ENCODE measurements at places on chromosomes 5 and 9.

GRCh38 chr9:3887221-3887653 lies 361.4 kb upstream of the RFX3 start:
- DNase-seq, result no peak

DNA sequence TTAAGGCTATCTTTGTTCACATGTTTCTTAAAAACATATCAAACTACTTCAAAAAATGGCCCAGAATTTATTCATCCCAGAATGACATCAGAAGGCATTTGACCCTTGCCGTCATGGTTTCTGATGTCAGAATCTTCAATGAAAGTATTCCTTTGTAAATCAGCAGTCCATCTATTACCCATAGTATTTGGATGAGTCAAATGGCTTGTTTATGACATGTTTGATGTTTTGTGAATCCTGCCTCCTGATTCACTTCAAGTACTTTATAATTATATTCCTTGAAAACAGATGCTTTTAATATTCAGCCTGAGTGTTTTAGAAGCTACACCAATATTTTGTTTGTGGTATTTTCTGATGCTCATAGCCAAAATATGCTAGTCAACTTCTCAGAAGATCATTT lies 200.8 kb upstream of the MEF2C start:
- no peak for DNase-seq

DNA sequence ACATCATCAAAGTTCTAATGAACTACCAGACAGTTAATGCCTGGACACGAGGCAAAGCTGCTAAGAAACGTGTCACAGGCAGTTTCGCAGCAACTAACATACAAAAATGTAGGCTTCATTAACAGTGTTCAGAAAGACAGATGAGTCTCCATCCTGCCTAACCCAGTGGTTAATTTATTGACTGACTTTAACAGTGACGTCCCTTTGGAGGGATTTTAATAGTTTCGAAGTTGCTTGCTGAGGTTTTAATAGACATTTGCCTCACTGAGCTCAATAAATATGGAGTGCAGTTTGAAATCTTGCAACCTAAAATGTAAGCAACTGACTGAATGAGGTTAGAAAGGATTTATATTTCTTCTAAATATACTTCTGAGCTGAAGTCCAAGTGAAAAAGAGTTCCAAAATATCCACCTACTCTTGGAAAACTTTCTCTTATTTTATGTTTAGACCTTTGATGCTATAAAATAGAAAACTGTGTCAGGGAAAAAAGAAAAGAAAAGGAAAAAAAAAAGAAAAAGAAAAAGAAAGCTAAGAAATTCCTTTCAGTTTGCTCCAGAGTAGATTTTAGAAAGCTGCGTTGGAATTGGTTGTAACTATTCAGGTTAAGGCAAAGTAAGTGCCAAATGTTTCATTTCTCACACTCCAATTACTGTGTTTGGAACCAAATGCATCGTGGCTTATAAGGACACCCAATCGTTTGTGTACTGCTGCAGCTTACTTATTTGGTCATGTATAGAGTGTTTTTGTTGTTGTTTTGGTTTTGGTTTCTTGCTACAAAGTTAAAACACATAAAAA lies 2016.6 kb downstream of the MAT2B start:
- DNase-seq, result no peak

DNA sequence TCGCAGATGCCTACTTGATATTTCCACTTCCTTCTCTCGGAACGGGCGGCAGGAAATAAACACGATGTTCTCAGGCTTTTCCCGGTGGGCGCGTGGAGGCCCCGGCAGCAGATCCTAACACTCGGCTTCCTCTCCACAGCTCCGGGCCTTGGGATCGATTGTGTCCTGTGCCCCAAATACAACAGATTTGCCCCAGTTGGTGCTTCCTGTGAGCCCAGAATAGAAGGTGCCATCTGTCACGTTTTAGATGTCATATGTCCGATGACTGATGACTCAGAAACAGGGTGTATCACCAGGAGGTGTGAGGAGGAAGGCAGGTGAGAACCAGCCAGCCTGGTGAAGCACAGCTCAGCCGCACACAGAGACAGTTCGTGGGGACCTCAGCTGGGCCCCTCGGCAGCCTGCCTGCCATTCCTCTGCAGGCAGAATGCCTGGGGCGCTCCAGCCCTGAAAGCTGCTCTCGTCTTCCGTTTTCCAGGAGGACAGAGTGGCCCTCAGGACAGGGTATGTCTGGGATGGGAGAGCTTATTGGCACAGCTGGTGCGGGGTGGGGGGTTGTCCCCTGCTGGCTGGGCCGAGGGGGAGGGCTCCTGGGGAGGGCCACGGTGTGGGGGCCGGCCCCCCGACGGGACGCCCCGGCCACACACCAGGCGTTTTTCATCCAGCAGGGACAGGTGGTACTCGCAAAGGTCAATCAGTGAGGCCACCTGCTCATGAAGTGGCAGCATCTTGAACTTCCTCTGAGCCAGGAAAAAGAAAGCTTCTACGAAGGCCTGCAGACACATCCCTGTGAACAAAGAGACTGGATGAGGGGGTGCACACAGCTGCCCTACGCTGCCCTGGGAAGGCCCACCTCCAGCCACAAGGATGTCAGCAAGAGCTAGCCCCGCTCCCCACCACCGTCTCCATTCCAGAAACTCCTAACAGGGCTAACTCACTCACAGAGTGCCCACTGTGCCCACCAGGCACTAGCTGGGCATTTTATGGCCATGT lies 171.0 kb downstream of the DAB2IP start:
- no peak for DNase-seq

DNA sequence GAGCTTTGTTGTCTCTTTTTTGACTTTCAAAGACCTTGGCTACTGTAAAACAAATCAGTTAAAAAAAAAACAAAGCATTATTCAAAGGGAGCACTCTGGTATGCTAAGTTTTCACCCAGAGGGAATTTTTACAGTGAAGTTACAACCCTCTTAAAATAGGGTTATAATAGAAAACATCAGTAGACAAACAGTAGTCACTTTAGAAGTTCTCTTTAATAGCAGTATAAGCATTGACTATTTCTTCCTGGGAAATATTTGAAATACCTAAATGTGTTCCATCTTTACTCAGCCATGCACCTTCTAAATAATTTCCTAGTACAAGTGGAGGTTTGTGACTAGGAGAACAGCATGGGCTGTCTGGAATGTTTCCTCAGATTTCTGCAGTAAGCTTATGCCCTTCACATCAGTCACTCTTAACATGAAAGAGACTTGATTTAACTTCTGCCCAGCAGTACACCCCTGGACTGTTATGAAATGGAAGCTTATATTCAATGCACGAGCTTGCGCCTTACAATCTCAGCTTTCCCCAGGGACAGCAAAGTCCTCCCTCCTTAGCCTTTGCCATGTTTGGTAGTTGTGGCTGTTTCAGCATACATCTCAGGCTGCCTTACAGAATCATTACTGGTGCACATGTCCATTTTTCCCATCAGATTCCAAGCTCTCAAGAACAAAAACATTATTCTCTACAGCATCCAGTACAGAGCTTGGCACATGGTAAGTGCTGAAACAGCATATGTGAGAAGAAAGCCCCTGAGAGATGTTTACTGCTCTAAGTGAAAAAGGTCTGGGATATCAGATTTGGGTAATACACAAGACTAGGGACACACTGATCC lies 191.5 kb downstream of the ZNF608 start:
- DNase-seq, result no peak

DNA sequence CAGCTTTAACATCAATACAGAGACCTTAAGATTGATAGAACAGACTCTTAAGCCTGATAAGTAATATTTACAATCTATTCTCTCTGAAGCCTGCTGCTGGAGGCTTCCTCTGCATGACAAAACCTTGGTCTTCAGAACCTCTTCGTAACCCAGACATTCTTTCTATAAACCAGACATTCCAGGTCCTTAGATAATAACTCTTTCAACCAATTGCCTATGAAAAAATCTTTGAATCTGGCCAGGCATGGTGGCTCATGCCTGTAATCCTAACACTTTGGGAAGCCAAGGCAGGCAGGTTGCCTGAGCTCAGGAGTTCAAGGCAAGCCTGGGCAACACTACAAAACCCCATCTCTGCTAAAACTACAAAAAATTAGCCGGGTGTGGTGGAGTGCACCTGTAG lies 327.8 kb downstream of the ENC1 start:
- DNase-seq, result no peak

GRCh38 chr9:107895501-107896001 lies 406.0 kb upstream of the KLF4 start:
- DNase-seq, result no peak

DNA sequence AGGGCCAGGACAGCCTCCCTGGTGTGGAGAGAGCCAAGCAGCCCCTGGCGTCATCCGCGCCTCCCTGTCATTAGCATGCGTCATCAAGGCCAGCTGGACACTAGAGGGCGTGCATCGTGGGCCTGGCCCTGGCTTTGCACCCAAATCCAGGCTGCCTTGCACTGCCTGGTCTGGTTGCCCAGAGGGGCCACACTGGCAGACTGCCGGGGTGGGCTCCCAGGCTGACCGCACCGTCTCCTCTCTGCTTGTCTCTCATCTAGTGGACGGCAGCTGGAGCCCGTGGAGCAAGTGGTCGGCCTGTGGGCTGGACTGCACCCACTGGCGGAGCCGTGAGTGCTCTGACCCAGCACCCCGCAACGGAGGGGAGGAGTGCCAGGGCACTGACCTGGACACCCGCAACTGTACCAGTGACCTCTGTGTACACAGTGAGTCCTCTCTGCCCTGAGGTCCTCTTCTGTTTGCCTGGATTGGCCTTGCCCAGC lies 29.0 kb downstream of the HK3 start:
- no peak for DNase-seq

- DNase-seq, result no peak
These were observed 13.2 kb downstream of the TTC39B start for GRCh38 chr9:15293804-15294316.

DNA sequence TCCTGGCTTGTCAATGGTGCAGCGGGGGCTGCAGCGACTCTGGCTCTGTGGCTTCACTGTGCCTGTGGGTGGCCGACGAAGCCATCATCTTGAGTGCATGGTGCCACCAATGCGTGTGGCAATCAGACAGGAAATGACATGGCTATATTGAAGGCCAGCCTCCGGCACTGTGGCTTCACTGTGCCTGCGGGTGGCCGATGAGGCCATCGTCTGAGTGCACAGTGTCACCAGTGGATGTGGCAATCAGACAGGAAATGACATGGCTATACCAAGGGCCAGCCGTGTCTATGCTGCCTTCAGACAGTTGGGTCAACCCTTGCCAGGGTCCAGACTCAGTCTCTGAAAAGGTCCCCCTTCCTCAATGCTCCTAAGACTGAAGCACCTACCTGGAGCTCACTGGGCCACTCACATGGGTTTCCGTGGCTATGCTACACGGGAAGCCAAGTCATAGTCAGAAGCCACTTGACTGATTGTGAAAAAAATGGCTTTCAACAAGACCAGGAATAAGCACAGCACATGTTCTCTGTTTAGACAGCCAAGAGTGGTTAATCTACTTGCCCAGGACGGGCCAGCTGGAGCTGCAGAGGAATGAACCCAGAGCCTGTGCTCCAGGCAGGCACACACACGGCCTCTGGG lies 67.5 kb upstream of the S1PR3 start:
- no peak for DNase-seq

DNA sequence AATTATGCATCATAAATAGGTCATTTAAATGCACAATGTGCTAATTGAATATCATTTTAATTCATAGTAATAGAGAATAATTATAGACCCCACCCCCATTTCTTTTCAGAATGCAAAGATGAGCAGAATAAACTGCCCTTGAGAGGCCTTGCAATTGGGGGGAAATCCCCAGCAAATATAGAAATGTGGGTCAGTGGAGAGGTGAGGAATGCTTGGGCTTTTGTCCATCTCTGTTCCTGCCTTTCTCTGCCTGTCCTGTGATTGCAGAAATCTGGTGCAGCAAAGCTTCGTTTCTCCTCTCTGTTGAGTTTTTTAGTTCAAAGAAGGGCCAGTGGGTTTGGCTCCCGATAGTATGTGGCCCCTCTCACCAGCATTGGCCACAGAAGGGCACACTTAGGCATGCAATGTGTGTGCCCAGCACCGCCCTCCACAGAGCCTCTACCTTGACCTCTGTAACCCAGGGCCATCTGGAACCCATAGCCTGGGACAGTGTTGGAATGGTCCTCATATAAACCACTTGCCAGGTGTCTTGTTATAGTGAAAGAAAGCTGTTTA lies 164.2 kb downstream of the SEMA6A start:
- DNase-seq, result no peak

DNA sequence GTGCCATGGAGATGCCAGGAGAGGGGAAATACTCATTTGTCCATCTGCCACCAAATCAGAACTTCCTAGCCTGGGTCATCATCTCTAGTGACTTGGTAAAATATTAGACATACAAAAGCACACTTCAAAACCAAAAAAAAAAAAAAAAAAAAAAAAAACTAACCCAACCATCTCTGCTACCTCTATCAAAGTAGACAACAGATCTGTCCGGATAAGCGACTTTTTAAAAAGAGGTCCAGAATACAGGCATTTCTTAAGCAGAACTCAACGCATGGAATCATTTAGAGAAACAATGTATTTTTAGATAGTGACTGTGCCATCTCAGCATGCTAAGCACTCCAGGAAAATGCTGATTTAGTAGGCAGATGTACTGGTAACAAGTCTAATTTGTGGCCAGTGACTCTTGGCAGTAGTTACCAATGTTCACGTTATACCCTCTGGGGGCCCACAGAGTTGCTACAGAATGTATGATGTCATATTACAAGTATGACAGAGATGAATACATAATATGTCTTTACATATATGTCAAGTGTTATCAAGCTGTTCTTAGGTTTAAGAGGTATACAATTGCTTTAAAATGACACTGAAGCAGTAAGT lies 107.8 kb downstream of the SMIM23 start:
- no peak for DNase-seq

DNA sequence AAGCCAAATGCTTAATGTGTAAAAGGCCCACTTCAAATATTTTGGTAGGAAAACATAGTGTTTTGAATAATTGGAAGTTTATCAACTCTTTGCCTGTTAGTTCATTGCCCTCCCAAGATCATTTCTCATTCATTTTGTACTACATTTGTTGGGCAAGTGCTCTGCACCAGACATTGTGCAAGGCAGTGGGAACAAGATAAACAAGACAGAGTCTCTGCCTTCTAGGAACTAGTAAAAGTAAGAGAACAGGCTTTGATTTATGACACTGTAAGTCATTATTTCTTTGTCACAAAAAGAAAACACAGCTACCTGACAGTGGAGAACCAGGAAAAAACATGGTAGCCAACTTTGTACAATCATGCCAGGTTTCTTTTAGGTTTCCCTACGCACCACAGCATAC lies 63.7 kb upstream of the PAM start:
- DNase-seq, result no peak

Data from B cell (primary cell).